ENCODE measurements at places on chromosomes 5 and 9.

GRCh38 chr5:132460846-132461568 lies 29.6 kb downstream of the IRF1 start:
- DNase-seq, result no peak

- DNase-seq, result no peak
These were observed 124.7 kb upstream of the NIPBL start for GRCh38 chr5:36751886-36752285.

- DNase-seq, result no peak
These were observed 2.5 kb downstream of the TRIM32 start for GRCh38 chr9:116689486-116690032.

GRCh38 chr5:7261049-7261448 lies 134.9 kb upstream of the ADCY2 start:
- DNase-seq, result no peak

- DNase-seq, result no peak
These were observed 8.6 kb downstream of the CHMP5 start for GRCh38 chr9:33273266-33273971.

- DNase-seq, result no peak
These were observed 119.8 kb downstream of the PRDM6 start for GRCh38 chr5:123208668-123209501.

DNA sequence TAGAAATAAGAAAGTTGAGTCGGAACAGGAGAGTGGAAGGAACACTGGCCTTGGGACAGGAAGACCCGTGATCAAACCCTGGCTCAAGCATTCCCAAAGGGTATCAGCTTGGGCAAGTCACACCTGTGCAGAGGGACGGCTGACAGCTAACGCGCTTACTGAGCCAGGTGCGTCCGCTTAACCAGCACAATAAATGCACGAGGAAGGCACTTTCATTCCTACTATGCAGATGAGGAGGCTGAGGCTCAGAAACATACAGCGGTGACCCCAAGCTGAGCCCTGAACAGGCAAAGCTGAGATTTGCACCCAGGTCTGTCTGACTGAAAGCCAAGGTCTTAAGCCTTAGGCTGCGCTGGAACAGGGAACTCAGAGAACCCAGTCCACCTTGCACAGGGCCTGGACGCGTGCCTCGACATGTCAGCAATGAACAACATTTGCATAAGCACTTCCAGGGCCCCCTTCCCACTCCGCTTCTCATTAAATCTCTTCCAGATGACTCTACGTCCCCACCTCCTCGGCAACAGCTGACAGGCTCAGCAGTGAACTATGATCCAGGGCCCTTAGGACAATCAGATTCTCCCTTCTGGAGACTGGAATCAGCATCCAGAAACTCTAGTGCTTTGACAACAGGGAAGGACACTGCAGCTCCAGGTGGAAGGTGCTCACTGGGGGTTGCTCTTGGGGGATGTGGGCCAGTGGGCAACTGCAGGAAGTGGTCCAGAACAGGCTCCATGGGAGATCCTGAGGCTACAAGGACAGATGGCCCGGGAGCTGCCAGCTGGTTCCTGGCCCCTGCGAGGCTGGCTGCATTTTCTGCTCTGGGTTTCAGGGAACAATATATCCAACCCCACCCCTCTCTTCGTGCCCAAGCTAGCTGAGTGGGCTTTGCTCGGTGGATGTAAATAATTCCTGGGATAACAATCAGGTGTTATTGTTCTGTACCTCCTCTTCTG lies 35.2 kb downstream of the SH3PXD2B start:
- no peak for DNase-seq

DNA sequence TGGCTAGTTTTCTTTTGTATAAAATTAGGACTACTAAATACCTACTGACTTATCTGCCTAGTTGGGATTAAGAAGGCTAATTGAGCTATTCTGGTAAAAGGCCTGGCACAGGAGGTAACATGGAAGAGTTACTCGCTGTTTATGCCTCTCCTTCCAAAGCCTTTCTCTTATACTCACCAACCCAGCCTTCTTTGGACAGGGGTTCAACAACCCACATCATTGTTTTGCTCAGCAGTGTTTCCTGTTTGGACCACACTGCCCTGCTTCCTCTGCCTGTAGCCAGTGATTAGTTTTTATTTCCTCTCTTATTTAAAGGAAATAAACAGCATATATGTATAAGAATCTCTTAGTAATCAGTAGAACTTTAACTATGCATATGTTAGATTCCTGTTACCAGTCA lies 85.1 kb upstream of the TLX3 start:
- DNase-seq, result no peak

DNA sequence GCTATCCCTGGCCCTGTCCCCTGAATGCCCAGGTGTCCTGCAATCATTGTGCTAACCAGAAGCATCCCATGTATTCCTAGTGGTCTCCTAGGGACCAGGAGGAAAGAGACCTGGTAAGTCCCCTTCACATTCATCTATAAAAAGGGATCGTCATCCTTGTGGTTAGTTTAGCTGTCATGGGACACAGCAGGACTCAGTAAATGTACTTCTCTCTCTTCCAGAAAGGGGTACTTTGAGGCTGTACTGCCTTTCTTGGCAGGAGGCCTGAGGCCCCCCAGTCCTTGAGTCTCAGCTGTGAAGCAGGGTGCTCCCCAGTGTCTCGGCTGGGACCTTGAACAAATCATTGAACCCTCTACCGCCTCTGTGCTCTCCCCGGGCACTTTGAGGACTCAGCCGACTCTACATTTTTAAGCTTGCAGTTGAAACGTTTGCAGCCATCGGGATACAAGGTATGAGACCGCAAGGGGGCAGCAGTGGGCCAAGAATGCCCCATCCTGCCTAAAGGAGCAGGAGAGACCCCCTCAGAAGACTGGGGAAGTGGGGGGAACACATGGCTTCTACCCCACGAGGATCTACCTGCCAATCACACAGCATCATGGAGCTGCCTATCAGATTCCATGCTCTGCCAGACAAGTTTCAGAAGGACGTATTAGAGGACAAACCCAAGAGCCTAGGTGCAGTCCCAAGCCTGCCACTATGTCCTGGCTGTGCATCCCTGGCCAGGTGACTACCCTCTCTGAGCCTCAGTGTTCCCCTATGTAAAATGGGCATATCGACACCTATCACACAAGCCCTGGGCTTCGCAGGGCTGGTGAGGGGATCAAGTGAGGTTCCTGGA lies 2.4 kb upstream of the PHYKPL start:
- peak; percentile 54 for DNase-seq

- no peak for DNase-seq
These were observed 91.3 kb downstream of the PRRT1B start for GRCh38 chr9:131636593-131636992.

- peak; percentile 47 for DNase-seq
These were observed 189.4 kb downstream of the CCDC192 start for GRCh38 chr5:127892467-127893207.

DNA sequence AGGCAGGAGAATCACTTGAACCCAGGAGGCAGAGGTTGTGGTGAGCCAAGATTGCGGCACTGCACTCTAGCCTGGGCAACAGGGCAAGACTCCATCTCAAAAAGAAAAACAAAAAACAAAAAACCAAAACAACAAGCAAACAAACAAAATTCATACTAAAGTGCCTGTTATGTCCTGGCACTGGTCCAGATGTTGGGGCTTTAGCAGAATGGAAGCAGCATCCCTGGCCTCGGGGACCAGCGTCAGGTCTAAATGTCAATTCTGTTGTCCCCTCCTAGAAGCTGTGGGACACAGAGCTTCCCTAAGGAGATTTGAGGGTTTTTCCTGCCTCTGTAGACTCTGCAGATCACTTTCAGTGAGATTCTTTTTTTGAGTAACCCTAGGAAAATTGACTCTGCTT lies 26.2 kb downstream of the PPARGC1B start:
- no peak for DNase-seq

DNA sequence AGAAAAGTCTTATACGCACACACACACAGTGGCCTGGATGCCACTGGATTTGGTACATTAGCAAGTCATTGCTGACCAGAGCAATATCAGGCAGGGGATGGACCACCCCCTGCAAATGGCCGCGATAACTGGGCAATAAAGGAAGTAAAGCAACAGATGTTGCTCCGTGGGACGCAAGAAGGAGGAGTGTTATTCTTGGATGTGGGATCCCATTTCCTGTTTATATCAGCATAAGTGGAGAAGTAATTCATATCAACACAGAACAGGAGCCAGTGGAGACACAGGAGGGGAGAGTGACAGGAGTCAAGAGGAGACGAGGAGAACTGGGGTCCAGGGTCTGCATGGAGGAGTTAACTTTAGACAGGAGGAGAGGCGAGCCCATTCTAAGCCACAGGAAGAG lies 18.4 kb downstream of the RUFY1 start:
- no peak for DNase-seq

GRCh38 chr5:16597946-16598694 lies 18.7 kb downstream of the RETREG1 start:
- no peak for DNase-seq

DNA sequence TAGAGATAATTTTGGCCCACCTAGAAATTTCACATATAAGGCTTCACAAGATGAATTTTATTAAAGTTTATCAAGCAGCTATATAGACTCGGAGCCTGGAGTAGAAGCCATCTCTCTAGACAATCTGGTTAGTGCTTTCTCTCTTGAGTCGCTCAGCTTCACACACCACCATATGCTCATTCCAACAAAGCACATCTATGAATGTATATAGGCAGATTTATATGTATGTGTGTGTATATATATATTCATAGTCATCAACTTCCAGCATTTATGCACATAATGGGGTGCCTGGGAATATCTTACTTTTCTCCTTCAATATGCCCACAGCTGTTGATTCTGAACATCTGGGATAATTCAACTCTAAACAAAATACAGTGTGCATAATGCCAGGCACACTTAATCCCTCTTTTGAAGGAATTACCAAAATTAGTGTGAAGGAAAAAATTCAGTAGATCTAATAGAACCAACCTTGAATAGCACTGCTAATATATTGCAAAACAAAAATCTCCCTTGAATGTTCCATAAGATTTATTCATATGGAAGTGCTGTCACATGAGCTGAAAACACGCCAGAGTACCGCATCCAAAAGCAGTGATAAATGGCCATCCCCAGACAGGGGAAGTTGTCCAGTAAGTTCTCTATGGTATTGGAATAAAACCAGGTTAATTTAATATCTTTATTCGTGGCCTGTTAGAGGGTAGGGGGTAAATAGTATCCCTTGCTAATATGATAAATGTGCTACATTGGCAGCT lies 56.0 kb upstream of the MOCS2 start:
- DNase-seq, result no peak

DNA sequence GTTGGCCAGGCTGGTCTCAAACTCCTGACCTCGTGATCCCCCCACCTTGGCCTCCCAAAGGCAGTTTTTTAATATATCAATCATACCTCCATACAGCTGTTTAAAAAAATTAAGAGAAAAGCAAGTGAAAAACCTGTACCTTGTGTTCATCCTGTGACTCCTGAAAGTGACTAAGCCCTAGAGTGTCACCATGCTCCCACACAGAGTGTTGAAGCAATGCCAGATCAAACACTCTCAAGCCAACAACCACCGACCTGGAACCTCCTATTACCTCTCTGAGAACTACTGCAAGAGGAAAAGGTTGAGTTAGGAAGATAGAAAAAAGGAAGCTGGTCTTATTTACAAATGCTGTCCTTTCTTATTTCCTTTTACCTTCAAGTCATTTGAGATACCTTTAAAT lies 123.5 kb downstream of the RASEF start:
- no peak for DNase-seq

GRCh38 chr5:108543486-108543885 lies 161.6 kb upstream of the FBXL17 start:
- DNase-seq, result no peak

- no peak for DNase-seq
These were observed 2.9 kb downstream of the TPD52L3 start for GRCh38 chr9:6330958-6331634.

DNA sequence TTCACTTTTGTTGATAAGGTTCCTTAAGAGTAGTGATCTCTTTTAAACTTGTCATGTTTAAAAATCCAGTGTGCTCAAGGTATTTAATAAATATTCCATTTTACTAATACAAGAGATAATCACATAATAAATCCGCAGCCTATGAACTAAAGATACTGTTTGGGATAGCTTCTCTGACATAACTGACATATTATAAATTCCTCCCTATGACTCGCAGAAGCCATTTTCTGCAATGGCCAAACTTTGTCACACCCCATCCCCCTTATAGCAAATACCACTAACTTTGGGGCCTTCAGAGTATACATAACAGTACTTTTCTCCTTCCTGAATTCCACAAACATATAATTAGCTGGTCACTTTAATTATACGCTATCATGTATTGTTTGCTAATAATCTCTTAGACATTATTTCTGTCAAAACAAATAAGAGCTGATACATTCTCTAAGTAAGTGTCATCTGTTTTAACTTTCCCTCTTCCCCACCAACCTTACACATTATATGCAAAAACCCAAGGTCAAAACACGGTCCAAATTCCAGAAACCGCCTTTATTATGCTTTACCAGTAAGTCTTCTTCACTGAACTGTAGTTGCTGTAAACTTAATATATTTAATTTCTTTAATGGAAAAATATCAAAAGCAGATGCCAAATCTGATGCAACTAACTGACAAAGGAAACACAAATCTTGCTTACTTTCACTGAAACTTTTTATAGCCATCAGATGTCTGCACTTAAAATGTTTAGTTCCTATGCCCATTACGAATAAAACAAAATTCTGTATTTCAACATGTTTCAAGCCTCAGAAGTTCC lies 971 bp downstream of the TMEM267 start:
- DNase-seq, result no peak

- DNase-seq, result no peak
These were observed 54.8 kb upstream of the ANGPTL2 start for GRCh38 chr9:127177231-127177630.

DNA sequence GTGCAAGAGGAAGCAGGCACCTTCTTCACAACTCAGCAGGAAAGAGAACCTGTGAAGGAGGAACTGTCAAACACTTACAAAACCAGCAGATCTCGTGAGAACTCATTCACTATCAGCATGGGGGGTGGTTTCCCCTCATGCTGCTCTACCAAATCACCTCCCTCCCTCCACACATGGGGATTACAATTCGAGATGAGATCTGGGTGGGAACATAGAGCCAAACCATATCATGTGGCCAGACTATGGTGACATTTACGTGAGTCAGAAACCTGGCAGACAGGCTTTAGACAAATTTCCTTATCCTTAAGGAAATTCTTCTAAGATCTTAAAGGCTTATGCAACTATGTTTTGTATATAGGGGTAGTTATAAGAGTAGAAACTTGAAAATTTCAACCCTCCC lies 8.7 kb upstream of the AOPEP start:
- no peak for DNase-seq

- peak; percentile 46 for DNase-seq
These were observed 11.4 kb downstream of the OTULIN start for GRCh38 chr5:14675865-14676300.

DNA sequence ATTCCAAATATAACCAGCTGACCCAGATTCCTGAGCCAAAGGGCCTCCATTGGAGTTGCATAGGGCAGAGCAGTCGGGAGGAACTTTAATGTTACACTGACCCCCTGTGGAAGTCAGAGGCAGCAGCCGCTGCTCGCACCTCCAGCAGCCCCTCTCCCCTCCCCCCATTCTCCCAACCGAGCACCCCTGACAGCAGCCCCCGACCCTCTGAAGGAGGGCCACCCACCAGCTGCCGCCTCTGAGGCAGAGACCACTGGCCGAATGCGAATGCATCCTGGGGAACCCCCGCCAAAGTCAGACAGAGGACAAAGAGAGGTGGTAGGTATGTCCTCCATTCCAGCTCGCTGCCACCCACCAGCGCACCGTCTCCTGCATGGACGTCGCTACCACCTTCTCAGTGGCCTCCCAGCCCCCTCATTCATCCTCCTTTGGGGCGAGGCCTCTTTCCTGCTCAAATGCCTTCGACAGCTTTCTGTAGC lies 231.0 kb downstream of the CDK5RAP2 start:
- DNase-seq, result no peak

All from T-helper 2 cell (primary cell).